ENCODE measurements at places on chromosomes 11 and 22.

DNA sequence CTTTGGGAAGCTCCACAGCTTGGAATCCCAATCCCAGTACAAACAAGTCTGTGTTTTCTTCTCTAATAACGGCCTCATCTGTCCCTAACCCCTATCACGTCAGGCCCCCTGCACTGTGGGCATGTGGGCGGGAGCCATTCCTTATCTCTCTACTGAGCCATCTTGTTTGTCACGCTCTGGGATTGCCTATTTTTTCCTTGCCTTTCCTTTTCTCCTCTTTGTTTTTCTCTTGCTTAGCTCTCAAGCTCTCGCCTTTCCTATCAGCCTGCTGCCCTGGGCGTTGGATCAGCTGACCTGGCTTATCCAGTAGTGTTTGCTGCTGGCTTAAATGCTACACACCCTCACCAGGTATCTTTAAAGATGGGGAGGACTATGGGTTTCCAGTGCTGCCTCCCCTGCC is 35.8 kb downstream of the ARHGAP1 start:
- DNase-seq = no peak

GRCh38 chr11:14357881-14358728 is 878 bp downstream of the RRAS2 start:
- no peak for DNase-seq

DNA sequence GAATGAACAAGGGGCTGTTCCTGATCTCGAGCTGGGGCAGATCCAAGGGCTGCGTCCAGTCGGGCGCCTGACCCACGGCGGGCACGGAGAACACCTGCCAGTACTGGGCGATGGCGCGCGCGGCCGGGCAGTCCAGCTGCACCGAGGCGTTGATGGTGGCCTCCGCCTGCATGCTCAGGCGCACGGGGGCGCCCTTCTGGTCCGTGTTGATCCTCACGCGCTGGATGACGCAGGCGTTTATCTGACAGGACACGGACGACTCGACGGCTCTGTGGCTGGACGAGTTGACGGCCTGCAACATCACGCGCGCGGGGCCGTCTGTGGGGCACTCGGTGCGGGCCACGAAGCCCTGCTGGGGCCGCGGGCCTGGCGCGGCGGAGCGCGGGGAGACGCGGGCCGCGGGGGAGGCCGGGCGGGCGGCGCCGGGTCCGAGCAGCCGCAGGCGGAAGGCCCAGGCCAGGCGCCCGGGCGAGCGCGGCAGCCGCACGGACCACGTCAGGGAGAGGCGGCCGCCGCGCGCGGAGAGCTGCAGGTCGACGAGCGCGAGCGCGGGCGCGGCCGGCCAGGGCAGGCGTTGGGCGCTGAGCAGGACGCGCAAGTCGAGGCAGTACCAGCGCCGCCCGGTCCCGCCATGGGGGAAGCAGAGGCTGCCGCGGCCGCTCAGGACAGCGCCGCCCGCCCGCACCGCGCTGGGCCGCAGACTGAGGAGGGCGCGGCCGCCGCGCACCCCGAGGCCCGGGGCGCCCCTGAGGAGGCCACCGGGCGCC is 511 bp downstream of the PKDREJ start:
- no peak for DNase-seq

DNA sequence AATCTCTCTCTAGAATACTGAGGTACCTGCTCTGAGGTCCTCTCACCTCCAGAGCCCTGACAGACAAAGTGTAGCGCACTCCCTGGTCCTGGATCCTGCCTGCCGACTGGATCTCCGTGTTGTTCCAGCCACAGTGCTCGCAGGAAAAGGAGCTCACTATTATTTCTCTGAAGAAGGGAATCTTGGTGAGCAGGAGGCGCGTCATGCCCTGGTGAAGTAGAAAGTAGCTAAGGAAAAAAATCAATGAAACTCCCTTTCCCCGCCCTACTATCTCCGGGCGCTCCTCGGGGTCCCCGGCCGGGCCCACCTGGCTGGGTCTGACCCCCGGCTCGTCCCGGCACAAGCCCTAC is 412 bp downstream of the ZPR1 start:
- no peak for DNase-seq

DNA sequence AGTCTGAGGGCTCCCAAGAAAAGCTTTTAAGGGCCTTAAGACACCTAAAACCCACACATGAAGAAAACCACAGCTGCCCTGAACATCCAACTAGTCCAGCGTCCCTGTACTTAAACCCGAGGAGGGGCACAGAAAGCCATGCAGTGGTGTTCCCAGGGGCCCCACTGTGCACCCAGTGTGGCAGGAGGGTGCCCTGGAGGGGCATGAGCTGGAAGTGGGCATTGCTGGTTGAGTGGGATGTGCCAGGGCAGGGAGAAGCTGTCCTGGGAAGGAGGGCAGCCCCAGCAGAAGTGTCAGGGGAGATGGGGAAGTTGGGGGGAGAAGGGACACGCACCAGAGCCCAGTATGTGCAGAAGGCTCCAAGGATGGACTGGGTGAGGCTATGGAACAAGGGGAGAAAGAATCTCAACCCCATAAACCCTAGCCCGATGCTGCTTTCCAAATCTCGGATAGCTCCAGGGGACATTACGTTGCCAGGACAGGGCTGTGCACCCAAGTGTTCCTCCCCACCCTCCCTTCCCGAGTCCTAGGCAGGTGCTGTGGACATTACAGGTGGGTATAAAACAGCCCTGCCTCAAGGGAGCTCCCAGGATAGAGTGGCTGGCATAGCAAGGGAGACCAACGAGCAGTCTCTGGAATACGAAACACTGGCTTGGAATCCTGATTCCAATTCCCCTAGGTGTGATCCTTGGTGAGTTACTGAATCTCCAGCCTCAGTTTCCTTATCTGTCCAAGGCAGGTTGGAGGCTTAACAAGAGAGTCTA is 44.2 kb downstream of the SHANK2 start:
- no peak for DNase-seq

GRCh38 chr22:35379146-35379993 is 1.5 kb upstream of the HMOX1 start:
- DNase-seq = no peak

DNA sequence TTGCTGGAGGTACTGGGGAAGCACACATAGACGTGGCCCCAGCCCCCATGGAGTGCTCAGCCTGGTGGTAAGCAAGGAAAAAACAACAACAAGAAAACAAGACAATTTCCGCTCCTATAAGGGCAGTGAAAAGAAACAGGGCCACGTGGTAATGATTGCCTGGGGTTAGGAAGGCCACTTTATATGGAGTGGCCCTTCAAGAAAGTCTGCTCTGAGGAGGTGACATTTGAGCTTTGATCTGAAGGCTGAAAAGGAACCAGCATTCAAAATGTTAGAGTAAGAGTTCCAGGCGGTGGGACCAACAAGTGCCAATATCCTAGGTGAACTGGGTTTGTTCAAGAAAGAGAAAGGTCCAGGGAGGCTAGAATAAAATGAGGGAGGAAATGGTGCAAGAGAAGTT is 87.6 kb downstream of the SCN3B start:
- DNase-seq = no peak

DNA sequence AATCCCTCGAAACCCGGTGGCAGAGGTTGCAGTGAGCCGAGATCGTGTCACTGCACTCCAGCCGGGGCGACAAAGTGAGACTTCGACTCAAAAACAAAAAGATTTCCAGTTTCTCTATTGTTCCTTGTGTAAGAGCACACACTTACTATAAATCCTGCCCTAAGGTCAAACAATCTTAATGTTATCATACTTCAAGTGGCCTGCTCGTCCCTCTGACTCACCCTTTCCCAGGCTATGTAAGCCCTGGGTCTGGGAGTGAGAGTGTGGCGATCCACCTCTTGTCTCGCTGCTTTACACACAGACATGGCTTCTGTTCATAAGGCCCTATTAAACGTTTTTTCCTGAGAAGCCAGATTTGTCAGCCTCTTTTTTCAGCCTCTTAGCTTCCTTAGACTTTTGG is 24.4 kb upstream of the A4GALT start:
- DNase-seq = no peak

DNA sequence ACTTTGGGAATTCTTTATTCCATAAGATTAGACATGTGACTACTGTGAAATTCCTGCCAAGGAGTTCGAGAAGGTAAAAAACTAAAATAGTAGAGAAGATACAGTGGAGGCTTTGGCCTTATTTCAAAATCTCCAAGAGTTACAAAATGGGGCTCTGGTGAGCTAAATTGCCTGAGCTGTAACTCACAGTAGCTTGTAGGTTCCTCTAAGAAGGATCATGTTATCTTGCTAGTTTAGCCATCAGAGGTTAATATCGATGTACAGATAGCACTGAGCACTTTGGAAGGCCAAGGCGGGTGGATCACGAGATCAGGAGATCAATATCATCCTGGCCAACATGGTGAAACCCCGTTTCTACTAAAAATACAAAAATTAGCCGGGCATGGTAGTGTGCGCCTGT is 81.1 kb downstream of the USP35 start:
- no peak for DNase-seq

GRCh38 chr11:12114193-12115033 is 4.0 kb downstream of the MICAL2 start:
- DNase-seq = no peak

DNA sequence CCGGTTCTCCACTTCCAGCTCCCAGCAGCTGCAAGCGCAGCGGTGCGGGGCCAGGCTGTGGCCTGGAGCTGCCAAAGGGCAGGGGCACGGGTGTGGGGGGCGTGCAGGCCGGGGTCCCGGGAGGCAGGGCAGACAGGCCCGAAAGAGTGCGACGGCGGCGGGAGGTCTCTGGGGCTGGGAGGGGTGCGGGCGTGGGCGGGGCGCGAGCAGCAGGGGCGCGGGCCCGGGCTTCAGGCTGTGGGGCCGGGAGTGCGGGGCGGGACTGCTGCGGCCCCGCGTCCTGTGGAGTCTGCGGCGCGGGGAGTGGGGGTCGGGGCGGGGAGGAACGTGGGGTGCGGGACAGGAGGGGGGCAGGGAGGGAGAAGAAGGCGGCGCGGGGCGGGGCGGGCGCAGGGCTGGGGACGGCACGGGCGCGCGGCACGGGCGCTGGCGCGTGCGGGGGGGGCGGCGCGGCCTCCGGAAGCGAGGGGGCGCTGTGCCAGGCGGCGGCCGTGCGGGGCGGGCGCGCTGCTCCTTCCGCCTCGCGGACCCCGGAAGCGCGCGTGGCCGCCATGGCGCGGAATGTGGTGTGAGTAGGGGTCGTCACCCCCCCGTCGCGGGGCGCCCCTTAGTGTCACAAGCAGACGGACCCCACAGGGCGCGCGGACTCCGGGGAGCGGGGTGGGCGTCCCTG is at the start of gene MRPL23:
TSS of gene MRPL23 (plus strand) at position 521 of the 673 bp plus-strand sequence. CDS start at position 552, 31 bp downstream.
- no peak for DNase-seq

- no peak for DNase-seq
These were observed 770 bp downstream of the METTL15 start for GRCh38 chr11:28108958-28109357.

DNA sequence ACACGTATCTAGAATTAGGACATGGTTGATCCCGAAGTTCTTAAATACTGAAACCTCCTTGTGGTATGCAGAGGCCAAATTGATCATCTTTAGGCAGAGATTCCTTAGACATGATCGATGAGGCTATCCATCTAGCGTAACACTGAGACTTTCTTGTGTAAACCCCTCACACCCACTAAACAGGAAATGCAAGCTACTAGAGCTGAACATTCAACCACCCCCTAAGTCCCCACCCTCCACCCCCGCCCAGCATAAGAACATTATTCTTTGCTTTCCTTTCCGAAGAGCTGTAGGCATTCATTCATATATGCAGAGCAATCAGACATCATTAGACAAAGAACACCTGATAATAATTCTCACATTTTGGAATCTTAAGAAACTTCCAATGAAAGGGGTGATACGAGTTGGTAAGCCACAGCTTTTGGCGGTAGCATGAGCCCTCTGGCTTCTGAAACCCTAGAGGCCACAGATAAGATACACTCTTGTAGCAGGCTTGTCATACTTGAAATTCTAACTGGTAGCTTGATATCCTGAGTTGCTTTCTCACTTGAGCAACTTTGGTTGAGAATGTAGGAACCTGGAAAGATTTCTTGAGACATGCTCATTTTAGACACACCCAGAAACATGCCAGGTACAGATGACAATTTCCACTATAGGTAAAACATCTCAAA is 42.2 kb downstream of the FLI1 start:
- DNase-seq = no peak

GRCh38 chr11:110606415-110606814 is 105.8 kb downstream of the ARHGAP20 start:
- DNase-seq = no peak

All from HS-5 (cell line).